ENCODE measurements at places on chromosomes 3 and 15. TPM values are rescaled to one million over a fixed set of nuclear protein-coding genes. Genes with fewer than 3 reads are reported as not detected.

- peaks cover 23% of the 10 kb centered on the region for H3K4me1 ChIP-seq
- H3K36me3 ChIP-seq: peaks cover 15% of the 10 kb centered on the region
- DNase-seq: no peak
- no peak overlapping the region for H3K4me3 ChIP-seq
- no peaks in the 10 kb centered on the region for H3K27me3 ChIP-seq
- H3K27ac ChIP-seq: no peak overlapping the region
These were observed 37.5 kb downstream of the TGFBR2 start for GRCh38 chr3:30643763-30644462.

- no peaks in the 10 kb centered on the region for H3K27me3 ChIP-seq
- no peak overlapping the region for H3K27ac ChIP-seq
- no peak overlapping the region for H3K4me3 ChIP-seq
- H3K4me1 ChIP-seq: peaks cover 22% of the 10 kb centered on the region
- DNase-seq: no peak
- no peaks in the 10 kb centered on the region for H3K36me3 ChIP-seq
These were observed 26.0 kb downstream of the PPCDC start for GRCh38 chr15:75049392-75049791.

- H3K27ac ChIP-seq: no peak overlapping the region
- H3K27me3 ChIP-seq: no peaks in the 10 kb centered on the region
- DNase-seq: no peak
- H3K4me3 ChIP-seq: no peak overlapping the region
- no peaks in the 10 kb centered on the region for H3K36me3 ChIP-seq
- no peaks in the 10 kb centered on the region for H3K4me1 ChIP-seq
These were observed 74.2 kb downstream of the ATG7 start for GRCh38 chr3:11346416-11346815.

- peaks cover 94% of the 10 kb centered on the region for H3K4me1 ChIP-seq
- H3K27me3 ChIP-seq: no peaks in the 10 kb centered on the region
- no peaks in the 10 kb centered on the region for H3K36me3 ChIP-seq
- peak overlapping the region; percentile 96 for H3K27ac ChIP-seq
These were observed 94.5 kb upstream of the MYZAP start for GRCh38 chr15:57496946-57497869.

- H3K27ac ChIP-seq: no peak overlapping the region
- peaks cover 59% of the 10 kb centered on the region for H3K36me3 ChIP-seq
These were observed 92.5 kb downstream of the ADAMTS9 start for GRCh38 chr3:64595253-64595694.

DNA sequence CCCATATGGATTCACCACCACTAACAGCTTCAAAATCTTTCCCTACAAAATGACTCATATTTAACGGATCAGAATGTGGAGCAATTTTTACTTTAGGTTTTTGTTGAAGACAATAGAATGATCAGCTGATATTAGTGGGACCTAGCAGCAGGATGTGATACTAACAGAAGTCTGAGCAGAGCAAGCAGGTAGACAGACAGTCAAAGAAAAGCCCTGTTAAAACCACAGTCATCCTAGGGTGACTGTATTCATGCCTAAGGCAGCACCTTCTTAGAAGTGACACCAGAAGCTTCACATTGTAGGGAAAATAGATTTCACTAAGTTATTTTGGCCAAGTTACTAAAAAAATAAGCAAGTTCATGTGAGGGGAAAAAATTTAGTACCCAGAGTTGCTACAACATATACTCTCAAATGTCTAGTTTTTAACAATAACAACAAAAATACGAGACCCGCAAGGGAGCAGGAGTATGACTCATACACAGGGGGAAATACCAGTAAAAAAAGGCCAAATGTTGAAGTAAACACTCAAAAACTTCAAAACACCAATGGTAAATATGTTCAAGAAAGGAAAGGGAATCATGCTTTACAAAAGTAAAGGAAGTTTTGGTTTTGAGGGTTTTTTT, 590.9 kb downstream of the EPHA3 start:
- H3K36me3 ChIP-seq: no peaks in the 10 kb centered on the region
- DNase-seq: no peak
- no peaks in the 10 kb centered on the region for H3K27me3 ChIP-seq
- H3K4me3 ChIP-seq: no peak overlapping the region
- H3K4me1 ChIP-seq: no peaks in the 10 kb centered on the region

- no peak for DNase-seq
- H3K4me1 ChIP-seq: peaks cover 3% of the 10 kb centered on the region
- H3K4me3 ChIP-seq: no peak overlapping the region
- H3K27ac ChIP-seq: no peak overlapping the region
- H3K27me3 ChIP-seq: no peaks in the 10 kb centered on the region
- no peaks in the 10 kb centered on the region for H3K36me3 ChIP-seq
These were observed 3.9 kb upstream of the PXYLP1 start for GRCh38 chr3:141227752-141228151.

DNA sequence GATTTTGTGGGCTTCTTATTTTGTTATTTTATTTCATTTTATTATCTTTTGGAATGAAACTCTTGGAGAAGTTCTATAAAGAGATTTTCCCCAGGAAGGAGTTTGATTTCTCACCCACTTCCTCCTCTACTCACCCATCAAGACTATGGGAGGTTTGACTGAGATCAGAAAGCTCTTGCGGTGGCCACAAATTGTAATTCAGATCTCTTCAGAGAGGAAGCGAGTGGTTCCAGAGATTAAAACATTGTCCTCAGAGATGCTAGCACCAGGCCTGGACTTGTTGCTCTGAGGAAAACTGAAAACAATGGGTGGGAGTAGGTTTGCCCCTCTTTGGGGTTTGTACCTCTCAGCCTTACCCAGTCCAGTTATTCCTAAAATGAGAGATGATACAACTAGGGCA, 8.1 kb upstream of the MUC13 start:
- no peaks in the 10 kb centered on the region for H3K27me3 ChIP-seq
- no peak overlapping the region for H3K4me3 ChIP-seq
- H3K27ac ChIP-seq: no peak overlapping the region

- DNase-seq: no peak
- no peaks in the 10 kb centered on the region for H3K27me3 ChIP-seq
- no peak overlapping the region for H3K27ac ChIP-seq
- H3K36me3 ChIP-seq: peaks cover 21% of the 10 kb centered on the region
- H3K4me3 ChIP-seq: no peak overlapping the region
These were observed 20.1 kb downstream of the DIPK2A start for GRCh38 chr3:143991713-143992112.

DNA sequence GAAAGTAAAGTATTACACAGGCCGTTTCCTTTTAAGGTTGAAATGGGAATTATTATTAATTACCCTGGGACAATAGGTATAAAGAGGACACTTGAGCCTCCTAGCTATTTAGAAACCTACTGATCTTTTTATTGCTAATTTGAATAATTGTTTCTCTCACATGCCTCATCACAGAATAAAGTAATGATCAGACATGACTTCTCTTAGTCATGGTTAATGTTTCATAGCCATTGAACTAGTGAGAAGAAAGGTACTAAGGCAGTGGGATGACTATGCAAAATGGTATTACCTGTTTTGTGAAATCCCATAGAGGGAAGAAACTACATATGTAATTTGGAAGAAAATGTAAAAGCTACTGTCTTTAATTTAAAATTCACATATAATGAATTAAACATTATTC, 85.6 kb downstream of the EPHA6 start:
- H3K4me1 ChIP-seq: no peaks in the 10 kb centered on the region
- no peak overlapping the region for H3K27ac ChIP-seq
- H3K36me3 ChIP-seq: no peaks in the 10 kb centered on the region
- DNase-seq: no peak

GRCh38 chr15:98289747-98290146, 329.2 kb downstream of the ARRDC4 start:
- no peak overlapping the region for H3K4me3 ChIP-seq
- H3K36me3 ChIP-seq: no peaks in the 10 kb centered on the region
- H3K27me3 ChIP-seq: peaks cover 30% of the 10 kb centered on the region
- H3K27ac ChIP-seq: no peak overlapping the region

The RNF7 gene
- total RNA-seq: 77.5 TPM

The SLC38A3 gene
- total RNA-seq: 9.5 TPM

The NDN gene
- 198 TPM for total RNA-seq

The PTPRG gene
- total RNA-seq: 45.7 TPM

The DLL4 gene
- total RNA-seq: 0.11 TPM

All from cardiac muscle cell (in vitro differentiated cells and primary cell).